ENCODE measurements at places on chromosomes 7 and 10.

GRCh38 chr7:73702665-73703064, 16.8 kb downstream of the STX1A start:
- DNase-seq = no peak

DNA sequence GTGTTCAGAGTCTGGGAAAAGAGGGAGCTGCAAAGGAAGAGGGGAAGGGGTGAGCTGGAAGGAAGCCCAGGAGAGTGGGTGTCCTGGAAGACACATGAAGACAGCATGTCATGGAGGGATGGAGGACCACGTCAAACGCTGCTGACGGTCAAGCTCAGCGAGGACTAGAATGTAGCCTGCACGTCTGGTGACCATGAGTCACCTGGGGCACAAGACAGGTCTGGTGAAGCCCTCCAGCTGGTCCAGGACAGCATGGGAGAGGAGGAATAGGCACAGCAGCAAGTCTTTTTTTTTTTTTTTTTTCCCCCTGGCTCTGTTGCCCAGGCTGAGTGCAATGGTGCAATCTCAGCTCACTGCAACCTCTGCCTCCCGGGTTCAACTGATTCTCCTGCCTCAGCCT, 19.6 kb upstream of the AMZ1 start:
- DNase-seq = peak; percentile 79

DNA sequence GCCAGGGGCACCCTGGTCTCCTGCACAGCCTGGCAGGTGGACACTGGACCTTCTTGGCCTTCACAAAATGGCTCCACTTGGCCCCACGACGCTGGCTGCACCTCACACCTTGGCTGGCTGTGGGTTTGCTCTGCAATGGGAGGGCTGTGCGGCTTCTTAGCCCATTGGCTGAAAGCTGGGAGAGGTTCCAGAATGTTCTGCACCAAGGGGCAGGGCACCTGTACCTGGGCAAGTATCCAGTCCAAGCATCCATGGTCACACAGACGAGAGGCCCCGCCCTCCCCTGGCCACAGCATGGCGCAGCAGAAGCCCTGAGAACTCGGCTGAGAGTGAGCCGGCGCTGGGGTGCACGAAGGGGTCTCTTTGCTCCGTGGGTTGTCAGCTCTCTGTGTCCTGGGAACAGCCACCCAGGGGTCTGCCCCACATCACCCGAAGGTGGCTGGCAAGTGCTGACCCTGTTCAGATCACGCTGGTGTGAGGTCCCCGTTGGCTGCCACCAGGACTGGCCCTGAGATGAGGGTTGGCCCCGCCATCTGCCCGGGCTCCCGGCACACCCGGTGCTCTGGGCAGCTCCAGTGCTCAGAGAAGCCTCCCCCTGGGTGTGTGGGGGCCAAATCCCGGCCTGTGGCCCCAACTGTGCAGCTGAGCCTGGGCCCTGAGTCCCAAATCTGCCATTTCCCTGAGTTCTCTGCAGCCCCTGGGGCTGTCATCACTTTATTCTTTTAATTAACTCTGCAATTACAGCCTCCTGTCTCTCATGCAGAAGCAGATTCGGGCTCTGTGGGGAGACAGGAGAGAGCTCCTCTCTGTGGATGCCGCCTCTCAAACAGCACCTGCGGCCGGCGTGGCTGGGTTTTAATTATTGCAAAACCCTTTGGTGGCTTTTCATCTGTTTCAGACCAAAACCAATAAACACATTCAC, 19.4 kb upstream of the ADGRA1 start:
- no peak for DNase-seq

GRCh38 chr10:63374991-63375390, 90.8 kb downstream of the JMJD1C start:
- no peak for DNase-seq

DNA sequence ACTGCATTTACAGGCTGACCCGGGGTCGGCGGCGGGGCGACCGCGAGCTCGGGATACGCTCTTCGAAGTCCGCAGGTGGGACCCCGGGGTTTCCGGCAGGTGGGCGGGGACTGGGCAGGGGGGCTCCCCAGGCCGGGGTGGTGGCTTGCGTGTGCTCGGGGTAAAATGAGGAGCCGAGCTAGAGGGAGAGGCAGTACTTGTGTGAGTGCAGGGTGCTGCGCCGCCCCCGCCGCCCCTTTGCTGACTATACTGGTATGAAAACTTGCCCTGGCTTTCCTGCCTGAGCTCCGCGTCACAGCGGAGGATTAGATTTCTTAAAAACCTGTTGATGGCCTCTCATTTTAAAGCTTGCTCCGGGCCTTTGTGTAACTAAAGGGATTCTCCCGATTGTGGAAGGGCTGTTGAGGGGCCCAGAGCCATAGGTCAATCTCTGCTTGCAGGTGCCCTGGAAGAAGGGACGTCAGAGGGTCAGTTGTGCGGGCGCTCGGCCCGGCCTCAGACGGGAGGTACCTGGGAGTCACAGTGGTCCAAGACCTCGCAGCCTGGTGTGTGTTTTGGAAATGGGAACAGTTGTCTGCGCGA, 488 bp downstream of the ARMC10 start:
- peak; percentile 42 for DNase-seq

DNA sequence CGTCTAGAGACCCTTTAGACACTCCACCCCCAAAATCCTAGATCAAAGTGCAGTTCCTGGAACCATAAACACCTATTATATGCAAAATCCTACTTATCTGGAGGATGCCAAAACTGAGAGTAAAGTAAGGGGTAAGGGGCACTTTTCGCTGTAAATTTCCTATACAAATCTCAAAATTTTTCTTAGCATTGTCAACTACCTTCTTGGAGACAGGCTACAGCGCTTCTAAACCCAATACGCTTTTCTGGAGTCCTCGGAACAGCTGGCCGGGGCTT, 10.4 kb downstream of the TWIST1 start:
- no peak for DNase-seq

GRCh38 chr7:85046534-85046933, 140.3 kb downstream of the SEMA3D start:
- DNase-seq = no peak

GRCh38 chr10:70357565-70357964, 24.9 kb downstream of the LRRC20 start:
- DNase-seq = peak; percentile 40

DNA sequence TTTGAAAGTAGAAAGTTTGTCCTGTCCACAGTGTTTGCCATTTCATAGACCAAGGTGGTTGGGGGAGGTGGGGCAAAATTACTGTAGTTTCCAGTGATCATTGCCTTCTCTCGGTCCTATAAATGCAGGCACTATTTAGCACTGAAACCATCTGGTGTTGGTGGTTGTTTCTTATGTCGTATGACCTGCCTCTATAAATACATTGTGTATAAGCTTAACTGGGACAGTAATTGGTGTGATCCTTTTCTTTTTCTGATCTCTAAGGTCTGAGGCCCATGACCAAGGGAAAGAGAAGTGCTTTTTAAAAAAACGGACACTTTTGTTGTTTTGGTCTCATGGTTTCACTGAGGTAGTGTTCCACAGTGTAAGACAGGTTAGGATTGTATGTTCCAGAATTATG, 63.1 kb downstream of the AUTS2 start:
- DNase-seq = no peak

DNA sequence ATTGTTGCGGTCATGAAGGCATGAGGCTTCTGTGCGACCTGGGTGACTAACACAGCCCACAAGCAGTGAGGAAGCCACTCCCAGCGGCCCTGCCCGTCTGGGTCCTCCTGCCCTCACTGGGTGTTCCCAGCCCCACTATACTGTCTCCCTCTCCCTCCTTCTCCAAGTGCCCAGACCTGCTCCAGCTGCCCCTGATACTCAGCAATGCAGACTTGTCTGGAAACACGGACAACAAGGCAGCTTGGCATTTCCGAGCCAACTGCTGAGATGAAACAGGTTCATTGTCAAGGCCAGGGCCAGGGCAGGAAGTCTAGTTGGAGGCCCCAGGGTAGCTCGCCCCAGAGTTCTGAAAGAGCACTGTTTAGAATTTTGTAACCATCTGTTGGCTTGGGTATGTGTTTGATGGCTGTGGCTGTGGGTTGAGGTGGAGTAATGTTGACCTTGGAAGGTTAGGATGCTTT, 95.7 kb downstream of the RBM20 start:
- DNase-seq = peak; percentile 56

GRCh38 chr10:4334871-4335270, 491.1 kb upstream of the AKR1E2 start:
- DNase-seq = peak; percentile 55

- DNase-seq = no peak
Measured at GRCh38 chr7:99579281-99579955, 18.6 kb upstream of the TMEM225B start.

GRCh38 chr7:1344981-1345701, 112.5 kb downstream of the UNCX start:
- DNase-seq = no peak

DNA sequence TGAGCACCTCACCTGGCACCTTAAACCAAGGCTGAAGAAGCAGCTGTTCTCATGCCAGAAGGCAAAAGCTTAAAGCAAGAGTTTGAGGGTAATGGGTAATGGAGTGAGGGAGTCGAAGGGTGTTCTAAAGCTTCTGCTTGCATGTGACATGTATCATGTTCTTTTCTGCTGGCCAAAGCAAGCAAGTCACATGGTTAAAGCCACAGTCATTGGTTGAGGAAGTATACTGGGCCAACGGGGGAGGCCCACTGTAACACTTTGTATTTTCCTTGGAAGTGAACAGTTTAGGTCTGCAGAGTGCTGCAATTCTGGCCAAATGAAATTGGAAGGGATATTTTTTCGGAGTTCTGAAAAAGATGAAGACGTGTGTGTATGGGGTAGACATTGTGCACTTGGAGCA, 75.7 kb downstream of the REEP3 start:
- no peak for DNase-seq

DNA sequence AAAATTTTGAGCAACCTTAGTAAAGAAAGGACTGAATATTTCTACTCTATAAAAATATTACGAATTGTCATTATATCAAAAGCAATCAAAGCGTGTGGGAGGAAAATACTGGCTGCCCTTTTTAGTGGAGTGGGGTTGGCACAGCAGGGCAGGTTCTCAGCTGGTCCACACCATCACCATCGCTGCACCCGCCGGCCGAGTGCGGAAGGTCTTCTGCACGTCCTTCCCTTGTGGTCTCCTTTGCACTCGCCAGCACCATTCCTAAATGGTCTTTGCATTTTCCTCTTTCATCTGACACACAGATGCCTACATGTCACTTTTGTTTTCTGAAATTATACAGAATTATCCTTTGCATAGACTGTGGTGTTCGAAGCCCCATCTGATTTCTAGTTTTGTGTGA, 116.6 kb upstream of the LANCL2 start:
- no peak for DNase-seq

DNA sequence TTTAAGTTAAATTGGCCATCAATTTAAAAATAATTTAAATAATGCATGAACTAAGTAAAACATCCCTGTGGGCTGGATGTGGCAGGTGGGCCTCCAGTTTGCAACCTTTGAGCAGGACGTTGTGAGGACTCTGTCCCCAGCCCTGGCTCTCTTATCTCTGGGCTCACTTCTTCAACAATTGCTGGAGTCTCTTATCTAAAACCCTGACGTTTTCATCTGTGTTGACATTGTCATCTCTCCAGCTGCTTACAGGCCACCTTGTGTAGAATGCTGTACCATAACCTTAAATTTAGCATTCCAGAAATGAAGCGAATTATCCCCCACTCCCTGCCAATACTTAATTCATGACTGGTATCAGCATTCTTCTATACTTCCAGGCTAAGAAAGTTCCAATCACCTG, 3.2 kb upstream of the KIF5B start:
- no peak for DNase-seq

DNA sequence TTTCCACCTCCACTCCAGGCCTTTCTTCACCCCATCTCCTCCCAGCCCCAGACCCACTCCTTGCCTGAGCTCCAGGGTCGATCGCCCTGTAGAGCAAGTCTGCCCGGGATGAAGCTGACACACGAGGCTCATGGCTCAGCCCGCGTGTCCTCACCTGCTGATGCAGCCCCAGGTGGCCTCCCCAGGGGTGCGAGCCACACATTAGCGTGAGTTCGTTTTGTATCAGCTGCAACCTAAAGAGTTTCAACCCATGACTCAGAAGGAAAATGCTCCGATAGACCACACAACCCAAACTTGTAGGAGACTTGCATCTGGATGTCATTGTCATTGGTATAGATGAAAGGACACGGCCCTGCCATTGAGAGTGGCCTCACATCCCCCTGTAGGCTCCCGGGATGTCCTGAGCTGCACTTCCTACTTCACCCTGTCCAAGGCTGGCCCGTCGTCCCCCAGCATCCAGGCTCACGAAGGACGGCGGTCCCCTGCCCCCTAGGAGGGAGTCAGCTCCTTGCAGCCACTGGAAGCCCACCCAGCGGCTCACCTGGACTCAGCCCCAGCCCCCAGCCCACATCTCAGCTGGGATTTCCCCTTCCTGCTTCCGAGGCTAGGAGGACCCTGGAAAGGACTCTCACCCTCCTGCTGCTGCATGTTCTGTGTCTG, 97.7 kb downstream of the HTR5A start:
- peak; percentile 61 for DNase-seq

GRCh38 chr7:2140216-2141020, 92.3 kb downstream of the MAD1L1 start:
- DNase-seq = no peak

- no peak for DNase-seq
Measured at GRCh38 chr7:91549878-91550277, 285.6 kb downstream of the FZD1 start.

- DNase-seq = no peak
Measured at GRCh38 chr10:17403161-17403560, 51.2 kb downstream of the ST8SIA6 start.

DNA sequence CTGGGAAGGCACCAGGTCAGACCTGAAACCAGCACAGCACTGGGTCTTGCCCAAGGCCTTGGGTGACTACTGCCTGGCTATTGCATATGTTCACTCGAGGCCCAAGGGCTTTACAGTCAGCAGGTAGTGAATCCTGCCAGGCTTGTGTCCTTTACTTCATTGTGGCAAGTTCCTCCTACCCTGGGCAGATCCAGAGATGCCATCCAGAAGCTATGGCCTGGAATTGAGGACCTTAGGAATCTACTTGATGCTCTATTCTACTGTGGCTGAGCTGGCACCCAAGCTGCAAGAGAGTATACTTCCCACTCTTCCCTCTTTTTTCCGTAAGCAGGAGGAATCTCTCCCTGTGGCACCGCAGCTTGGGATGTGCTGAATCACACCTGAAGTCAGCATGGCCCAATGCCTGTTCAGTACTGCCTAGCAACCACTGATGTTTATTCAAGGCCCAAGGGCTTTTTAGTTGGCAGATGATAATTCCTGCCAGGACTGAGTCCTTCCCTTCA, 246.7 kb upstream of the CTBP2 start:
- DNase-seq = peak; percentile 72

- DNase-seq = peak; percentile 90
Measured at GRCh38 chr7:74032191-74032490, 4.2 kb downstream of the ELN start.

GRCh38 chr10:15300697-15301096, 70.4 kb downstream of the FAM171A1 start:
- peak; percentile 33 for DNase-seq

GRCh38 chr10:6145166-6145987, 56.5 kb downstream of the RBM17 start:
- DNase-seq = no peak

DNA sequence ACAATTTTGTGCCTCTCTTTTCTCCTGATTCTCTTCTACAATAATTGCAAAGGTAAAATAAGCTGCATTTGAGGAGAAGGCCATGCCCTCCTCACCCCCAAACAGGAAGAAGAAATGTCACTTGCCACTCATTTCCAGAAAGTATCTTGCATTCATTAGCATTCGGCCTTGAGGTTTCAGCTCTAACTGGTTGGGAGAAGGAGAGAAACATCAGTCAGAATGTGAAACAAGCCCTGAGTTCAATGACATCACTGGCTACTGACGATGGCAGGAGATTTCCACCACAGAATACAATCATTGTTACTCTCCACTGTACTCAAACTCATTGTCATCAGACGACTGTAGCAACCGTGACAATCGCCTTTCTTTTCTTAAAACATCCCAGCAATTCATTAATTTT, 72.8 kb downstream of the PRKCQ start:
- no peak for DNase-seq

- DNase-seq = no peak
Measured at GRCh38 chr7:131508754-131509486, 47.5 kb downstream of the PODXL start.
